ENCODE measurements at places on chromosomes 4 and X. TPM values are rescaled to one million over a fixed set of nuclear protein-coding genes. Genes with fewer than 3 reads are reported as not detected.

GRCh38 chrX:10104958-10105658 lies 51.7 kb upstream of the CLCN4 start:
- no peak for DNase-seq

The CNGA1 gene
- polyA plus RNA-seq = not detected

GRCh38 chr4:2288051-2288541 lies 26.2 kb upstream of the MXD4 start:
- no peak for DNase-seq

DNA sequence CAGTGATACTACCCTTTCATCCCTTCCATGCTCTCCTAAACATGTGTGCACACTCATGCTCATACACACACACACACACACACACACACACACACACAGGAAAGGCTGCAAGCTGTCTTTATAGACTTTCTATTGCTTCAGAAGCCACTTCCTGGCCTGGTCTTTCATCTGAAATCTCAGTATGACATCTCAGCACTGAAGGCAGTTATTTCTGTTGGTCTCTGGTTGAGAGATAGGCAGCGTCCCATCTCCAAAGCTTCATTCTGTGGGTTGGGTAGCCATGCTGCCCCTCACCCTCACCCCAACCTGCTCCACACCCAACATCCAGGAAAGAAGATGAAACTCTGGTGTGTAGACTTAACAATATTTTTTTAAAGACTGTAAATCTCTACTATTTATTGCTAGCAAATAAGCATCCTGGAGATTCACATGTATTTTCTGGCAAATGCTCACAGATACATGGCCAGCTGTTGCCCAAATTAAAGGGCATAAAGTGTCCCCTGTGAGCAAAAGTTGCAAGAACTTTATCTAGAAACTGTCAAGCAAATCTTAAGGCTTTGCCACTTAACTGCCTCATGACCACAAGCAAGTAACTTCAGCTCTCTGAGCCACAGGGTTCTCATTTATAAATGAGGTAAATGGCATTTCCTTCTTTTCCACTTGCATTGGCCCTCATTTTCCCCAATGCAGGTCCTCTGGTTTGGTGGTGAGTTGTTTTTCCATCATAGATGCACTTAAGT lies 189.8 kb upstream of the AFF2 start:
- DNase-seq = peak; percentile 77

The RAB33A gene
- polyA plus RNA-seq = 10.0 TPM

DNA sequence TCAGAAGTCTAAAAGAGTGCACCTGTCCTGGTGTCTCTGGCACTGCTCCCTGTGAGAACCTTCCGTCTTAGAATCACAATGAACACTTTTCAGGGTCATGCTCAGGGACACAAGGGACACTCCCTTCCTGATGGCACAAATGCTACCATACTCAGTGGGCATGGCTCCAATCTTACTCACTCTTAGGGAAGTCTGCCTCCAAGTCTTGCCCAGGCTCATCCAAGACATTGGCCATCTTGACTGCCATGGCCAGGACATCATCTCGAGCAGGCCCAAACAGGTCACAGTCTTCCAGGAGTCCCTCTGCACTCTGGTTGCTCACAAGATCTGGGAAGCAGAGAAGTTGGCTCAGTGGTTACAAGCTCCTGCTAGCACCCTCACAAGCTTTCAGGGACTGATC lies 8.8 kb downstream of the ZMYM3 start:
- DNase-seq = no peak

DNA sequence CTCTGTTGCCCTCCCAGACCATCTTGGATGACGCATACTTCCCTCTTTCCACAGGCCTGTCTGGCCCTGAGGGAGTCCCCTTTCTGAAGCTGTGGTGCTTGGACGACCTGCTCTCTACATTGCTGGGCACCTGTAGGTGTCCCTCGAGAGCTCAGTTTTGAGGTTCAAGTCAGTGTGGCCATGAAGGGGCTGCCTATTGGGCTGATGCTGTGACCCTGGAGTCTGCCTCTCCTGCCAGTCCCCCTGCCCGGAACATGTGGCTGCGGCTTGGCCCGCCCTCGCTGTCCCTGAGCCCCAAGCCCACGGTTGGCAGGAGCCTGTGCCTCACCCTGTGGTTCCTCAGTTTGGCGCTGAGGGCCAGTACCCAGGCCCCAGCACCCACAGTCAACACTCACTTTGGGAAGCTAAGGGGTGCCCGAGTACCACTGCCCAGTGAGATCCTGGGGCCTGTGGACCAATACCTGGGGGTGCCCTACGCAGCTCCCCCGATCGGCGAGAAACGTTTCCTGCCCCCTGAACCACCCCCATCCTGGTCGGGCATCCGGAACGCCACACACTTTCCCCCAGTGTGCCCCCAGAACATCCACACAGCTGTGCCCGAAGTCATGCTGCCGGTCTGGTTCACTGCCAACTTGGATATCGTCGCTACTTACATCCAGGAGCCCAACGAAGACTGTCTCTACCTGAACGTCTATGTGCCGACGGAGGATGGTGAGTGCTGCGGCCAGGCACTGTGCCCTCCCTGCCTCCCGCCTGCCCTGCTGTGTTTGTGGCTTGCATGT lies 3.0 kb downstream of the NLGN3 start:
- no peak for DNase-seq

The CT45A6 gene
- polyA plus RNA-seq = not detected

DNA sequence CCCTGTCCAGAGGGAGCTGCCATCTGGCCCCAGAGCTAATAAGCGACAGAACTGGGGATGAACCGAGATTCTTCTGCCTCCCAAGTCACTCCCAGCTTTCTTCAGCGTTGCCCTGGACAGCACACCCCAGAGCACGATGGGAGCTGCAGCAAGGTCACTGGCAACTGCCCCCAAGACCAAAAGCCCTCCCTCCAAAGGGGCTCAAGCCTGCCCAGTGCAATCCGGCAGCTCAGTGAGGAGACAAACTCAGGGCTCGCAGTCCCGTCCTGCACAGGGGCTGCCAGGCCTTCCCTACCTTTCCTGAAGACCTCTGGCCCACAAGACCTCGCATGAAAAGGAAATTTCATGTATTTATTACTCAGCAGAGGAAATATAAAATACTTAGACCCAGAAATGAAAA lies 174.8 kb downstream of the BCOR start:
- no peak for DNase-seq

The PCDH19 gene
- not detected for polyA plus RNA-seq

DNA sequence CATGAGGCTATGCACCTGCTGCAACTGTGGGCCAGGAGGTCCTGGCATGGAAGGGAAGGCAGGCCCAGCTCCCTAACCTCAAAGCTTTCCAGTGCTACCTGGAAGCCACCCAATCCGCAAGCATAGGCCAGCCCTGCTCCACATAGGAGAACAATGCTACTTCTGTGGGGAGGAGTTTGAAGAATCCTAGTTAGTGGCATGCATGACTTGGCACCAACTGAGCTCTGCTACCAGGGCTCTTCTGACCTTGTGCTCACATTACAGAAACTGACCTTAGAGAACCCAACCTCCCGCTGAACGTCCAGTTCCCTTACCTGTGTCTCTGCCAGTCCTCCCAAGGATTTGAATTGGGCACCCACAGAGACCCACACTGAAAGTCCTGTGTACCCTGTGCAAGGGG lies 58.8 kb downstream of the USP46 start:
- no peak for DNase-seq

The CLDN34 gene
- not detected for polyA plus RNA-seq

GRCh38 chrX:8955511-8955910 lies 78.4 kb downstream of the FAM9B start:
- DNase-seq = no peak

DNA sequence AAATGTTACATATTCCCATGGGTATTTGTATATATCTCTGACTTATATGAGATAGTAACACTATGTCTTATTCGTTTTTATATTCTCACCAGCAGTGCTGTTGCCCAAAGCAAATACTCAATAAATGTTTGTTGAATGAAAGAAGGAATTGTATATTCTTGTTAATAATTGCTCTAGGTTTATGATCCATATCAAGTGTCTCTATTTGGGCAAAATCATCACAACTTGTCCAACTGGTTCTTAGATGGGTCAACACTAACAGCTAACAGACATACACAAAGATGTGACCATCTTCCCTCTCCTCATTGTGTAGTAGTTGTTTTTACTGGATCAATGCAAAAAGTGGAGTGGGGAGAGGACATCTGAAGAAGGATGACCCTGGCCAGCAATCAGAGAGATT lies 6.6 kb upstream of the APLN start:
- DNase-seq = no peak

DNA sequence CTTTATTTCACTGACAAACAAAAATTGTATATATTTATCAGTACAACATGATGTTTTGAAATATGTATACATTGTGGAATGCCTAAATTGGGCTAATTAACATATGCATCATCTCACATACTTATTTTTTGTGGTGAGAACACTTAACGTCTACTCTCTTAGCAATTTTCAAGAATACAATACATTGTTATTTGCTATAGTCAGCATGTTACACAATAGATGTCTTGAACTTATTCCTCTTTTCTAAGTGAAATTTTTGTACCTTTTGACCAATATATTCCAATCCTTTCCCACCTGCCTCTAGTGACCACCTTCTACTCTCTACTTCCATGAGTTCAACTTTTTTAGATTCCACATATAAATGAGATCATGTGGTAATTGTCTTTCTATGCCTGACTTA lies 35.1 kb downstream of the C4orf46 start:
- no peak for DNase-seq

GRCh38 chrX:153973127-153974002 lies 811 bp downstream of the TMEM187 start:
- no peak for DNase-seq

- DNase-seq = no peak
Observed at GRCh38 chrX:151729056-151729725, 5.4 kb upstream of the CNGA2 start.

The CENPVL2 gene
- polyA plus RNA-seq = not detected

The FANCB gene
- polyA plus RNA-seq = 4.2 TPM

DNA sequence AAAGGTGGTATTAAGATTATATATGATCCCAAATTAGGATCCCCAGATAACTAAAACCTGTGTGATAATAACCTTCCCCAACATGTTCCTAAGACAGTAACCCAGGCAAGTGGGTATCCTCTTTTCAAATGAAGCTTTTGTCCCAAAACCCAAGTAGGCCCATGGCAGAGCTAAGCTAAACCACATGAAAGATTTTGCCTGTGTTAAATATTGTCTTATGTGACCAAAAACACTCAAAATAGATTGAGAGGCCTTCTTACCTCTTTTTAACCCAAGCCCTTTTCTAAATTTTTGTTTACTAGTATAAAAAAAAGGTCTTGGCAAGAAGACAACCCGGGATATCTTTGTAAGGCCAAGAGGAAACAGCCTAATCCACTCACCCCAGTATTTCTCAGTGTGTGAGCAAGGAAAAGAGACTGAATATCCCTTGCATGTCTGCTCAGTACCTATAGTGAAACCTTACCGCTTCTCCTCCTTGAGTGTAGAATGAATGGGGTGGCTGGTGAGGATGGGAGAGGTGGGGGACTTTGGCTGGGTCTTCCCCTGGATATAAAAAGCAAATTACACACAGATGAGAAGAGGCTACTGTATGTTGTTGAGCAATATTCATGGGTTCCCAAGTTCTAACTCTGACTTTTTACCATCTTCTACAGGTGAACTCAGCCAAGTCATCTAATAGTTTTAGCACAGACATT lies 188.8 kb upstream of the BMP3 start:
- DNase-seq = no peak

- no peak for DNase-seq
Observed at GRCh38 chr4:23789762-23790161, 100.1 kb downstream of the PPARGC1A start.

DNA sequence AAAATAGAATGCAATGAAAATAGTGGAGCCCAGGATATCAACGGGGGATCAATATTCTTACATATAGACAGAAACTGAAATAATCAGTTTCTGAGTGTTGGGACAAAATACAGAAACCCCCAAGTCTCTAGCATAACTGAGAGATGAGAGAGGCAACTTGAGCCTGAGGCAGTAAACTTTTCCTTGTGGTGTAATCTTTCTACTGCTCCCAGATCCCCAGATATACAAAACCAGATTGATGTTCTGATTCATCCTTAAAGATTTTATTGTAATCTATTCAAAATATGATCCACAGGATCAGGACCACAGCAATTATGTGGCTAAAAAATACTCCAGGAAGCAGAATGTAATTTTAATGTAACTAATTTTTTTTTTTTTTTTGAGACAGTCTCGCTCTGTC lies 2282.6 kb downstream of the ARAP2 start:
- no peak for DNase-seq

The NHS gene
- polyA plus RNA-seq = not detected

DNA sequence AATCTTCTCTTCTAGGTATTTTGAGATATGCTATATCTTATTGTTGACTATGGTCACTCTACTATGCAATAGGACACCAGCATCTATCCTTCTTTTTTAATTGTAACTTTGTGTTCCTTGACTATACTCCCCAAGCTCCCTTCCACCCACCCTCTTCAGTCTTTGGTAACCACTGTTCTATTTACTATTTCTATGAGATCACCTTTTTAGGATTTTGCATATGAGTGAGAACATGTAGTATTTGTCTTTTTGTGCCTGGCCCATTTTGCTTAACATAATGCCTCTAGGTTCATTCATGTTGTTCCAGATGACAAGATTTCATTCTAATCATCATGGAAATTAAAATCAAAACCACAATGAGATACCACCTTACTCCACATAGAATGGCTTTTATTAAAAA lies 63.3 kb upstream of the BANK1 start:
- no peak for DNase-seq

The GRID2 gene
- not detected for polyA plus RNA-seq

The MGARP gene
- 0.52 TPM for polyA plus RNA-seq

The AMBN gene
- not detected for polyA plus RNA-seq

- DNase-seq = no peak
Observed at GRCh38 chr4:163693211-163693610, 198.7 kb downstream of the TMA16 start.

- no peak for DNase-seq
Observed at GRCh38 chr4:187354740-187355139, 631.1 kb upstream of the FAT1 start.

The PPARGC1A gene
- not detected for polyA plus RNA-seq

GRCh38 chr4:74583089-74583700 lies 138.3 kb downstream of the AREG start:
- DNase-seq = no peak

DNA sequence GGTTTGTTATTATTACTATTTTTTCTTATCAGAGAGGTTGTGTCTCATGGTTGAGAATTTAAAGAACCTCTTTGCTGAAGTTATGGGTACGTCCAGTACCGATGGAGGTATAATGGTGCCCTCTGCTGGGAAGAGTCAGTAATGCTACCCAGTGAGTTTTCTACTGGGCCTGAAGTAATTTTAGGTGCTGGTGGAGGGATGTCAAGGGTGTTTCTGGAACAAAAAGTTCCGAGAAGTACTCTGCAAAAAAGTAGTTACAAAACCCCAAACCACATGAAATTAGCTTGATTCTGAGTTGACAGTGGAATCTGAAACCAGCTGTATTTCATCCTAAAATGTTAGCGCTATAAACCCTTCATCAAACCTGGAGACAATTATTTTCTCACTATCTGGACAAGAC lies 102.5 kb upstream of the MID1 start:
- DNase-seq = peak; percentile 23

DNA sequence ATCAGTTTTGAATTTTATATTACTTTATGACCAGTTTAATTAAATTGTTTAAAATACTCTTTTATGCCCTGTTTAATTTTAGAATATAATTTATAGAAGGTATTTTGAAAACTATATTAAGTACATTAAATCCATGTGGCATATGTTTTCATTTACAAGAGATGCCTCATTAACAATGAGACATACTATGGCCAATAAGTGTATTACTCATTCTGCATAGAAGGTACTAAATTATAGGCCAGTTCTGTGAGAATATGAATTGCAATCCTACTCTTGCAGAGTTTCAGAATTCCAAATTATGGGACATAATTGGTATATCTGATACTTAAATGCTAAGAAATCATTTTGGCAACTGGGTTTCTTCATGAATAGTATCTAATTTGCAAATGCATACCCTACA lies 951.1 kb downstream of the FAT4 start:
- no peak for DNase-seq

The CXCL8 gene
- not detected for polyA plus RNA-seq
